ENCODE measurements at places on chromosomes 5 and 9.

GRCh38 chr5:149646564-149646963 is 65.3 kb downstream of the ARHGEF37 start:
- no peak for DNase-seq

- no peak for DNase-seq
These were observed 367.6 kb downstream of the ENC1 start for GRCh38 chr5:74272831-74273451.

DNA sequence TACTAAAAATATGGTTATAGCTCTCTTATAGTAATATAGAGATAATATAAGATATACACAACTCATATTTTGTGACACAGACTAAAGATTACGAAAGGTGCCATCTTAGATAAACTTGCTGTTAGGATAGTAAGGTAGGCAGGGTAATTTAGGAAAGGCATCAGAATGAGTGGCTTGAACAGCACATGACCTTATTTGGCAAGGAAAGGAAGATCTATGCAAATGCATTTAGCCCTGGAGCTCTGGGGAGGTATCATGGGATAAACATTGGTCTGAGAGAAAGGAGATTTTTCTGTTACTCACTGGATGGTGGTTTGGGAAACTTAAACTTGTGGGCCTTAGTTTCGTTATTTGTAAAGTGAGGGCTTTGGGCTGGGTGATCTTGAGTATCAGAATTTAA is 65.8 kb downstream of the KCTD16 start:
- no peak for DNase-seq

- DNase-seq: no peak
These were observed 41.0 kb downstream of the CCDC192 start for GRCh38 chr5:127744241-127744640.

DNA sequence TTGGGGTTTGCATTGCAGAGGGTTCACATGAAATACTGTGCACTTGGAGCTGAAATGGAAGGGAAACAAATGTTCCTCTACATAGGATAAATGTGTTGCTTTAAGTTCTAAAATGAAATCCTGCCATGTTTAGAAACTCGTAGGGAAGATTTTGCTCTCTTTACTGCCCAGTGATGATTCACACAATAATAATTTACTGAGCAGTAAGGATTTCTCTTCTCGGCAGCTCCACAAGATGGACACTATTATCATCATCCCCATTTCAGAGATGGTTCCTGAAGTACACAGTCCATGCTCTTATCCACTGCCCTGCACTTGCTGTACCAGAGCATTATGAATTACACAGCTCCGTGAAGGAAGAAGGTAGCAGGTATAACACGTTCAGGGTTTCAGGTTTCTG is 4.1 kb downstream of the HACD4 start:
- no peak for DNase-seq

- DNase-seq: no peak
These were observed 235.1 kb downstream of the GADD45G start for GRCh38 chr9:89839952-89840351.

- no peak for DNase-seq
These were observed 37.0 kb downstream of the SYK start for GRCh38 chr9:90838581-90839154.

DNA sequence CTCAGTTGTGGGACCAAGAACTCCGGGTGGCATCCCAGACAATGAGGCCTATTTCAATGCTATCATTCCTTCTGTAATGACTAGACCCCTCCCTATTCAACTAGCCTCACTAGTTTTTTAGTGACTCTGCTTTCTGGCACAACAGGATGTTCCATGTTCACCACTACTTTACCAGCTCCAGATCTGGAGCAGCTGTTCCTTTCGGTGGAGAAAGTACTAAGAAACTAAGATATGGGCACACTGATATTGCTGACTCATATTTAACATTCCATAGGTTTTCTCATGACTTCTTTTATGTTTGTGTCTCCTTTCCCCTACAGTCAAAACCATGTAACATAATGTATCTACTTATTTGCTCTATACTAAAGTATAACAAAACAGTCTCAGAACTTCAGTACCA is 24.1 kb downstream of the IL33 start:
- DNase-seq: no peak

DNA sequence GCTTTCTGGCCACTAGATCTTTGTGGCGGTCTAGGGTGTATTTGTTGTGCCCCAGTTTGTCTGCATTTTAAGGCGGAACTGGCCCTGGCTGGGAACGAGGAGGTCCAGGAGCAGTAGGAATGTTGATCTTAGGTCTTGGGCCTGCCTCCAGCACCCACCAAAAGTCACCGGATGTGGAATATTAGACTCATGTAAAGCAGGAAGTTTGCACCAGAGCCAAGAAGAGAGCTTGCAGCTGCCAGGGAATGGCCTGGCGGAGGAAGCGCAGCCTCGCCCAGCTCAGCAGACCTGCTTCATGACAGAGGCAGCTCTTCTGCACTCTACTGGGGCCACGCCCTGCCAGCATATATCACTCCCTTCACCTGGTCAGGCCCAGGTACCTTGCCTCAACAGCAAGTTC is 3.3 kb downstream of the GPX3 start:
- DNase-seq: no peak

- no peak for DNase-seq
These were observed 11.0 kb downstream of the NCS1 start for GRCh38 chr9:130183133-130183762.

DNA sequence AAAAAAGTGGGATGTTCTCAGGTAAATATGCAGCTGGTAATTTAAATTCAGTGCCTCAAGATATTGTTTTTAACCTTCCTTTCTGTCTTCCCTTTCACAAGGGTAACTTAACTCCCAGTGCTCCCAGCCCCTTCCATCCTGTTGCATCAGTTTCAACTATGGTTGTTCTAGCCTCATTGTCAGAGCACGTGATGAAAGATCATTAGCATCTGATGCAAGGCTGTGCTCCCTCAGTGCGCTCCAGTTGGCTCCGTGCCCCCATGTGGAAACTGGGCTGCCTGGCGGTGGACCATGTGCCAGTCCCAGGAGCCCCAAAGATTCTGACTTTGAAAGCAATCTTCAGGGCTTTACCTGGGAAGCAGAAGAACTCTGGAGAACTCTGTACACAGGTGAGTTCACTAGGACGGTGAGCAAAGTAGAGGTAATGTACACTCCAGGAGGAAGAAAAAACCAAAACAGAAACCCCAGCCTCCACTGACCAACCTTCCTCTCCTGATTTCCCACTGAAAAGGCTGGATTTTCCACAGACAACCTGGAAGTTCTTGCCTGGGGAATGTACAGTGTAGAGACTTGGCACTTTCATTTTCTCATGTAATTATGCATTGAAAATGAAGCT is 96.9 kb downstream of the SLC1A3 start:
- DNase-seq: no peak

GRCh38 chr9:129500161-129500862 is 120.6 kb downstream of the C9orf50 start:
- no peak for DNase-seq

DNA sequence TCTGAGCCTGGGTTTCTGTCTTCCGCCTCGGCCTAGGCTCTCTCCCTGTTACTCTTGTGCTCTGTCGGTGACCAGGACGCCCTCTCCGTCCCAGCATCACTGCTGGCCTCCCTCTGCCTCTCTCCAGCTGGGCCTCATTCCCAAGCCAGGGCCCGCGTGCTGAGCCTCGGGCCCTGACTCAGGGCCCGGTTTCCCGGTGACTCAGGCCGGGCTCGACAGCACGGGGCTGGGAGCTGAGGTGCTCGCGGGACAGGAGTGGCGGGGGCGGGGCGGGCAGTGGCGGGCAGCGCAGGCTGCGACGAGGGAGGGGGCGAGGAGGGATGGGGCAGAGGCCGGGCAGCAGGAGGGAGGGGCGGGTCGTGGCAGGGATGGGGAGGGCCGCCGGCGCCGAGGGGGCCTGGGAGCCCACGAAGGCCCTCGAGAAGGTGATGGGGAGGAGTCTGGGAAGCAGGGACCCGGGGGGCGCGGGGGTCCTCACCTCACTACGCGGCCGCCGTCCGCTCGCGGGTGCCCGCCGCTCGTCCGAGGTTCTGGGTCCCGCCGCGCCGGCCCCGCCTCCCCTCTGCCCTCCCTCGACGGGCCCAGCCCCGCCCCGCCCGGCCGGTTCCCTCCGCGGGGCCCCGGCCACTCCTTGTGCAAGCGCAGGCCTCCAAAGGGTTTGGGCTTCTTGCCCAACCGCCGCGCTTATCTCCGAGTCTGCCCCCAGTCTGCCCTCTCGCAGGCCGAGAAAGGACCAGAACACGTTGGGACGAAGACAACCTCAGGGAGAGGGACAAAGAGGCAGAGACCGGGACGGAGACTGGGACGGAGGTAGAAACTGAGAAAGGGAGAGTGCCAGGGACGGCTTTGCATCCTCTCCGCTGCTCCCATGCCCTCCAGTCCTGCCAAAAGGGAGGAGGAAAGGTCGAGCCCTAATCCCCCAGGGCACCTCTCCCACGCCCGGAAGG is at the start of gene ARAP3:
Gene ARAP3 (minus strand): TSS at position 536 of the 947 bp plus-strand sequence. CDS start 1,744 bp downstream, outside the sequence.
- no peak for DNase-seq

DNA sequence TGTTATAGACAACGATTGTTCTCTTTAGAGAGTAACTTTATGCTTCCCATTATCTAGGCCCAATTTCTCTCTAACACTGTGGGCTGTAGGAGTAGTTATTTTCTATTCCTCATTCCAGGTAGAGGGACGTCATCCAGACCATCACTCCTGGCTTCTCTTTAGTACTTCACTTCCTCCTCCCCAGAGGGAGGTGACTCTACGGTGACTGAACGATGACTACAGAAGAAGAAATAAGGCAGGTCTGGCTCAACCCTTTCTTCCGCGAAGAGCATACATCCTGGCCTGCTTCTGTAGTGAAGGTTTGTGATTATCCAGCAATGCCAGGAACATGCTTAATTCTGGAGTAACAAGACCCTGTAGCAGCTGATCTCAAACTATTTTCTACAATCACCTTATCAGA is 50.8 kb downstream of the HMGCR start:
- DNase-seq: no peak

- DNase-seq: no peak
These were observed 86.8 kb downstream of the PTPRD start for GRCh38 chr9:10525972-10526371.

GRCh38 chr9:83067579-83067978 is 4.6 kb upstream of the RASEF start:
- DNase-seq: no peak

DNA sequence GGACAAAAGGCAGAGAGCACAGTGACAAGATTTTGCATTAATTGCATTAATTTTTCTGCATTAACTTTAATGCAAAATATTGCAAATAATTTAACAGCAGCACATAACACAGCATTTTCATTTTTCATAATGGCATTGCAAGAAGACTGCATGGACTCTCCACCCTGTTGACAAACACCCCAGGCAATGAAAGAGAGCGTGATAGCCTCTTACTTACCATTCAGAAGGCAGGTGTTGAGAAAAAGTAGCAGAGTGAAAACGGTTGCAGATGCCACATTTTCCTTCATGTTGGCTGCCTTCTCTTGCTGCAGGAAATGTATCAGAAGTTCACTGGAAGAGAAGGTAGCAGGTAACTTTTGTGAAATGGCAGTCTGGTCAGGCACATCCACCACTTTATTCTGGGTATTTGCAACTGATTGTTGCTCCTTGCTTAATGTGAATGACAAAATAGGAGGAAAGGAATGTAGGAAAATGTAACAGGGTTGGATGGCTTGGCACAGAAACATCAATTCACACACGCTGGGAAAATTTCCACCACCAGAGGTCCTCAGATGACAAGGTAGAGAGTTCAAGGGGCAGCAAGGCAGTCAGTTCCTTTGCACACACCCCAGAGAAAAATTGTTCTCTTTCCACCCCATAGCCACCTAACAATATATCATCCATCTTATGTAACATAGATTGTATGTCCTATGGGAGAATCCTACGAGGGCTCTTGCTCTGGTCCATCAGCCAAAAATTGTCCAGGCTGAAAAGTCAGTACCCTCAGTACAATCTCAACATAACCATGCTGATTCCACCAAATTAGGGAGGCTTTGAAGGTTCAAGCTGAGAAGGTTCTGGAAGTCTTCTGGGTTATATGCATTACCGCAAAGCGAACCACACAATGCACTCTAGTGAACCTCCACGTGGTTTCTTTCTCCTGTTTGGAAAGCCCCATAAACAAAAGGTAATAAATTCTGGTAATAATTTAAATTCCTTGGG is 41.9 kb upstream of the AGXT2 start:
- DNase-seq: peak; percentile 14

GRCh38 chr5:177437623-177438022 is 9.0 kb upstream of the PRR7 start:
- no peak for DNase-seq

DNA sequence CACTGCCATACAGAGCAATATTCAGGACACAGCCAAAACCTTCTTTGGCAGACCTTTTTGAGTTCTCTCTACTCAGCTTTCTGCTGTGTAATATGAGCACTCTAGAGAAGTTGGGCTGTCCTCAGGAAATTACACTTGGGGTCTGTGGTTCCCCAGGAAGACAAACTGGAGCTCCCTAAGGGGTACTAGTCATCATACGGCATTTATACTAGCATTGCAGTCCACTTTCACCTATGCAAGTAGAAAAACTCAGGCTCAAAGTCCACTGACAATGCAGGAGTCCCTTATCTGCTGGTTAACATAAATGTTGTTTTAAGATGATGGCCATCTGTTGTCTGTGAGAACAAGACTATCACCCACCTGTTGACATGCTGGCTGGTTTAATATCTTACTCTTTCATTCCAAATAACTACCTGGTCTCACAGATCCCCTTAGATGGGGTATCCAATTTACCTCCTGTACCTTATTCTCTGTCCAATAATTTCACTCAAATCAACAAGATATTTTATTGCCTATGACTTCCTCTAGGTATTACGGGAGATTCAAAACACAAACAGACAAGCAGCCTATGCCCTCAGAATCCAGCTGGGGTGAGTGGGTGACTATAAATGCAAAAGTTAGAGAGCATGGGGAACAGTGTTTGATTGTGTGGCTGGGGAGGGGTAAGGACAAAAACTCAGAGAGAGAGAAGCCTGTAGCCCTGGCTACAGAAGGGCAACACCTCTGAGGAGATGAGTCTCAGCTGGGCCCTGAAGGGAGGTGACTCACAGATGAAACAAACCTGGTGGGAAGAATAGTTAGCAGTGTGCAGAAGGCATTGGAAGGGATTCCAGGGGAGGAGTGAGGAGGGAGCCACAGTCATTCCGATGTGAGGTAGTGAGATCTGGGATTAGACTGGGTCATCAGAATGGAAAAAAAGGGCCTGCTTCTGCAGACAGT is 10.2 kb downstream of the DOCK8 start:
- DNase-seq: no peak

GRCh38 chr5:2691530-2691929 is 59.9 kb downstream of the IRX2 start:
- DNase-seq: no peak

DNA sequence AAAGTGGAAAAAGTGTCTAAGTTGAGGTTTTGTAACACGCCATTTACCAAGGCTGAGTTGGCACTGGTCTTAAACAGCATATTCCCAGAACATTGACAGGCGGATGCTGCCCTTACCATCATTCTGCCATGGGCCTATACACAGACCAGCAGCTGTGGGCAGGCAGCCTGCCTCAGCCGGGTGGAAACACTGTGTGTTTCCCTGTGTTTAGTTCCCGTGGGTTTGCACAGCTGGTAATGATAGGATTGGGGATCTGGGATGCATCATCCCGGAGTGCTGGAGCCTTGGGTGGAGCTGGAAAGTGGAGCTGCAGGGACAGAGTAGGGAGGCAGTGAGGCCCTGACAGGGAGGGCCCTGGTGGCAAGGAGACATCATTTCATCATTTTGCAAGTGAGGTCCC is 5.5 kb upstream of the FGD3 start:
- no peak for DNase-seq

- no peak for DNase-seq
These were observed 528.9 kb upstream of the ZNF462 start for GRCh38 chr9:106334081-106334480.

Measured in activated naive CD8-positive, alpha-beta T cell treated with anti-CD3 and anti-CD28 coated beads, Interleukin-2, amount 50 U/mL, for 16 hours (primary cell).